A549 treated with AZD2906 at 1 μM for 4 hours (cell line): ENCODE measurements at places on chromosomes 7 and 10. TPM values are rescaled to one million over a fixed set of nuclear protein-coding genes. Genes with fewer than 3 reads are reported as not detected.

ZNF107 gene
- total RNA-seq = 1.9 to 2.9 TPM (median 2.3 TPM) in 5 replicates

BCL7B gene
- 62.0 to 74.0 TPM (median 68.5 TPM) in 5 replicates for total RNA-seq

CCDC3 gene
- total RNA-seq = 1.0 to 1.4 TPM (median 1.2 TPM) in 5 replicates

GIMAP2 gene
- not detected in 5 replicates for total RNA-seq

CYP17A1 gene
- not detected in 5 replicates for total RNA-seq

CALHM2 gene
- total RNA-seq = 4.2 to 5.9 TPM (median 5.2 TPM) in 5 replicates

SPDYE11 gene
- total RNA-seq = not detected in 5 replicates

GBF1 gene
- 22.8 to 26.4 TPM (median 23.9 TPM) in 5 replicates for total RNA-seq

TBX20 gene
- total RNA-seq = 1.6 to 2.6 TPM (median 2.2 TPM) in 5 replicates

CYP2C9 gene
- 0.09 TPM in 1 of 5 replicates, not detected in the others for total RNA-seq

NKX1-2 gene
- total RNA-seq = 0.02 to 0.05 TPM (median 0.03 TPM) in 5 replicates

SPDYE6 gene
- total RNA-seq = not detected in 5 replicates

NME8 gene
- total RNA-seq = not detected in 5 replicates

COL26A1 gene
- 0.44 to 0.74 TPM (median 0.52 TPM) in 5 replicates for total RNA-seq

IFIT3 gene
- 3.2 to 5.4 TPM (median 3.8 TPM) in 5 replicates for total RNA-seq

ZNF212 gene
- 10.5 to 12.0 TPM (median 11.2 TPM) in 5 replicates for total RNA-seq

GIMAP7 gene
- not detected in 5 replicates for total RNA-seq

IL2RA gene
- total RNA-seq = not detected in 5 replicates

PLEKHS1 gene
- total RNA-seq = 0.02 to 0.06 TPM (median 0.03 TPM) in 4 of 5 replicates, not detected in the other

IRF5 gene
- 13.2 to 16.2 TPM (median 15.0 TPM) in 5 replicates for total RNA-seq

ABCC2 gene
- 99.7 to 121 TPM (median 103 TPM) in 5 replicates for total RNA-seq

CALML3 gene
- total RNA-seq = not detected in 5 replicates

PDAP1 gene
- 166 to 191 TPM (median 177 TPM) in 5 replicates for total RNA-seq

NPTX2 gene
- 0.12 to 0.28 TPM (median 0.20 TPM) in 5 replicates for total RNA-seq

METTL27 gene
- 6.8 to 13.2 TPM (median 10.6 TPM) in 5 replicates for total RNA-seq

HOXA2 gene
- 0.40 to 0.85 TPM (median 0.76 TPM) in 5 replicates for total RNA-seq

LMTK2 gene
- 8.1 to 10.8 TPM (median 9.1 TPM) in 5 replicates for total RNA-seq

CUL1 gene
- total RNA-seq = 50.1 to 56.8 TPM (median 51.1 TPM) in 5 replicates

CLCN1 gene
- total RNA-seq = 0.02 to 0.08 TPM (median 0.03 TPM) in 4 of 5 replicates, not detected in the other

RADIL gene
- total RNA-seq = 1.2 to 2.5 TPM (median 1.9 TPM) in 5 replicates

LEP gene
- not detected in 5 replicates for total RNA-seq
